ENCODE measurements at places on chromosomes 1 and 21. TPM values are rescaled to one million over a fixed set of nuclear protein-coding genes. Genes with fewer than 3 reads are reported as not detected.

DMRTA2 gene
- not detected for total RNA-seq

CLDN17 gene
- not detected for total RNA-seq

SLC16A4 gene
- total RNA-seq = 0.85 TPM

NUF2 gene
- total RNA-seq = 28.0 TPM

CSMD2 gene
- total RNA-seq = not detected

- DNase-seq = peak; percentile 14
Measured at GRCh38 chr1:87410776-87411480, 82.2 kb downstream of the LMO4 start.

- DNase-seq = no peak
Measured at GRCh38 chr1:17081439-17081838, 27.6 kb upstream of the SDHB start.

DNA sequence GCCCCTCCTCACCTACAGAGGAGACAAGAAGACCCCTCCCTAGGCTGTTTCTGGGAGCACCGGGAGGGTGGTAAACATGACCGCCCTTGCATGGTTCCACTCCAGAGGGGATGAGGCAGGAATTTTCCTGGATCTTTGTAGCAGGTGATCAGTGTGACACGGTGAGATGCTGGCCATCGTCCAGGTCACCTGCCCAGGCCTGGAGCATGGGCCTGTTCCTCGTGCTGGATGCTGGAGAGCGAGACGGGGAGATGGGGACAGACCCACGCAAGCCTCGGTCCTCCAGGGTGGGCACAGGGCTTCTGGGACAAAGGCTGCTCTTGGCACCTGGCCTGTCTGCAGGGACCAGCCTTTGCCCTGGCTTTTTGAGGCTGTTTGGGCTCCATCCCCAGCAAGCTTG lies 46.2 kb downstream of the DMRTB1 start:
- DNase-seq = peak; percentile 13

DNA sequence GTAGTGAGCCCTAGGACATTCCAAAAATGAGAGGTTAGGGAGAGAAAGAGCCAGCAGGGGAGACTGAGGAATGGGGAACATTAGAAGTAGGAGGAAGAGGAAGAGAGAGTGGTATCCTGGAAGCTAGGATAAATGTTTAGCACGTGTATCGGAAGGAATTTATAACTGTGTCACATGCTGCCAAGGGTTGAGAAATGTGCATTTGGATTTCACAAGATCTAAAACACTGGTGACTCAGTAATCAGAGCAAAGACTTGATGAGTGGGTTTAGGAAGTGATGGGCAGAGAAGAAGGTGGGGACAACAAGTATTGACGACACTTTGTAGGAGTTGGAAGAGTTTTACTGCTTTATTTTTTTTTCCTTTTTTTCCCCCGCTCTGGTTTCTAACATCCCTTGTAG lies 193.9 kb downstream of the FMN2 start:
- no peak for DNase-seq

DNA sequence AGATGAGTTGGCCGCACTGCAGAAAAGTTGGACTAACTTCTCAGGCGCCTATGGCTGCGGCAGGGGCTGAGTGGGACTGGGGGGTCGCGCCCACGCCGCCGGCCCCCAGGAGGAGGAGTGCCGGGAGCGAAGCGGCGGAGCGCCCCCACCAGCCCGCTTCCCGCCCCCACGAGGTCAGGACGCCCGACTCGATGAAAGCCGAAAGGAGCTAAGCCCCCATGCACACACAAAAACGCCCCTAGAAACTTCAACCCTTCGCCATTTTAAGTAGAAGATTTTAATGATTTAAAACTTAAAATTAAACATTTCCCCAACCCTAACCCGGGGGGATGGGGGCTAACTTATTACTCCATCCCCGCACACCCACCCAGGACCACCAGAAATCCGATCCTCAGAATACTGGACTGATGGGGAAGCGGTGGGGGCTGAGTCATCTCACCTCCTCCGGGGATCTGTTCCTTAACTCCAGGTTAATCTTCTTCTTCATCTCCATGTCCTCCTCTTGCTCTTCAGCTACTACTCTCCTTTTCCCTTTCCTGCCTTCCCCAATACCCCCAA lies 539 bp downstream of the ANP32E start:
- peak; percentile 27 for DNase-seq

DNA sequence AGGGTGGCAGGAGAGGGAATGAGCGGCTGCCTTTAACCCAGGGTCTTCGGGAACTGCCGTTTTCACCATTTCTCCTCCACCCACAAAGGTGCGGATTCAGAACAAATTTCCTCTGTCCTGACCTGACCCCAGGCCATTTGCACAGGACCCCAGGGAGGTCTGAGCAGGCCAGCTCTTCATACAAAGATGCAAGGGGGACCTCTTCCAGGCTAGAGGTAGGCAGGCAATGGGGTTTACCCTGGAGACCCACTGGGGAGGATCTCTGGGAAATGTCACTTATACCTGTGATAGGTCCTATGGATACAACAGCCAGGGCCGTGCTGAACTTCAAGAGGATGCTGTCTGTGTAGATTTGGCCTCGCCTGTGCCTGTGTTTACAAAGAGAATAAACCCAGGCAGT lies 89.7 kb upstream of the VAMP3 start:
- no peak for DNase-seq

GRCh38 chr21:40730426-40730800 lies 116.5 kb downstream of the DSCAM start:
- DNase-seq = no peak

DNA sequence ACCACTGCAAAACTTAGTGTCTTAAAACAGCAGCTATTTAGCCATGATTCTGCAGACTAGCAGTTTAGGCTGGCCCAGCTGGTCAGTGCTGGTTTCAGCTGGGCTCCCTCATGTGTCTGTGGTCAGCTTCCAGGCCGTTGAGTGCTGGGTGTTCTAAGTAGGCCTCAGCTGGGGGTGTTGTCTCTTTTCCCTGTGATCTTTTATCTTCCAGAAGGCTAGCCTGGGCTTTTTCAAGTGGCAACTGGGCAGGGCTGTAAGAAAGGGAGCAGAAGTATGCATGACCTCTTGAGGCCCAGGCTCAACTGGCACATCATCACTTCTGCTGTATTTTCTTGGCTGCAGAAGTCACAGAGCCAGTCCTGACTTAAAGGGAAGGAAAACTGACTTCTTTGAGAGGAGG lies 136.1 kb downstream of the KIF26B start:
- no peak for DNase-seq

GRCh38 chr1:88731475-88732269 lies 47.6 kb downstream of the PKN2 start:
- DNase-seq = peak; percentile 83

- DNase-seq = peak; percentile 72
Measured at GRCh38 chr1:70509996-70510876, 99.2 kb downstream of the CTH start.

Data from G401 (cell line).